CD4-positive, alpha-beta T cell treated with Interleukin-4 for 1 hour (primary cell): ENCODE measurements at places on chromosomes 5 and 9.

DNA sequence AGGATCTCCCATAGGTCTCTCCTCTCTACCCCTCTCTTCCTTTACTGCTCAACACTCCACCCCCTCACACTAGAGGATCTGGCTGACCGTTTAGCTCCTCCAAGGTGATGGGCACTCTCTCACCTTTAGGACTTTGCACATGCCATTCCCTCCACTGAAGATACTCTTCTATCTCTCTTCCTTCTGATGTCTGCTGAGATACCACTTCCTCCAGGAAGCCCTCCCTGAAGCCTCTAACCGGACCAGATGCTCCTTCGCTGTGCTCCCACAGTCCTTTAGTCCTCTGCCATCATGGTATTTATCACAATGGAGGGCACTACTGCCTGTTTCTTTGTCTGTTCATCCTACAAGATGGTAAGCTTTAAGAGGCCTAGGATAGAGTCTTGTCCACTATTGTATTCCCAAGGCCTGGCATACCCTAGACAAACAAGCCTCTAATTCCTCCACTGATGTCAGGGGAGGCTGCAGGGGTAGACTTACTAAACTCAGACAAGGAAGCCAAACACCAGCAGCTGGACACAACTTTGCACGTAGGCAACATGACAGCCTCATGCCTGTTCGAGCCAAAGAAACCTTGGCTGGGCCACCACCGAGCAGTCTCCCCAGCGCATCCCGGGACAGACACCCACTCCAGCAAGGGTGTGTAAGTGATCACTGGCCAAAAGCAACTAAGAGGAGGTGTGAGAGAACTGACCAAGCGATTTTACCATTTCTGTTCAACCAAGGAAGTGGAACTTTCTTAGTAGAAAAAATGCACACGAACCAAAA is 20.2 kb downstream of the ORM2 start:
- DNase-seq = no peak

GRCh38 chr5:57119031-57119430 is 54.8 kb upstream of the GPBP1 start:
- no peak for DNase-seq

DNA sequence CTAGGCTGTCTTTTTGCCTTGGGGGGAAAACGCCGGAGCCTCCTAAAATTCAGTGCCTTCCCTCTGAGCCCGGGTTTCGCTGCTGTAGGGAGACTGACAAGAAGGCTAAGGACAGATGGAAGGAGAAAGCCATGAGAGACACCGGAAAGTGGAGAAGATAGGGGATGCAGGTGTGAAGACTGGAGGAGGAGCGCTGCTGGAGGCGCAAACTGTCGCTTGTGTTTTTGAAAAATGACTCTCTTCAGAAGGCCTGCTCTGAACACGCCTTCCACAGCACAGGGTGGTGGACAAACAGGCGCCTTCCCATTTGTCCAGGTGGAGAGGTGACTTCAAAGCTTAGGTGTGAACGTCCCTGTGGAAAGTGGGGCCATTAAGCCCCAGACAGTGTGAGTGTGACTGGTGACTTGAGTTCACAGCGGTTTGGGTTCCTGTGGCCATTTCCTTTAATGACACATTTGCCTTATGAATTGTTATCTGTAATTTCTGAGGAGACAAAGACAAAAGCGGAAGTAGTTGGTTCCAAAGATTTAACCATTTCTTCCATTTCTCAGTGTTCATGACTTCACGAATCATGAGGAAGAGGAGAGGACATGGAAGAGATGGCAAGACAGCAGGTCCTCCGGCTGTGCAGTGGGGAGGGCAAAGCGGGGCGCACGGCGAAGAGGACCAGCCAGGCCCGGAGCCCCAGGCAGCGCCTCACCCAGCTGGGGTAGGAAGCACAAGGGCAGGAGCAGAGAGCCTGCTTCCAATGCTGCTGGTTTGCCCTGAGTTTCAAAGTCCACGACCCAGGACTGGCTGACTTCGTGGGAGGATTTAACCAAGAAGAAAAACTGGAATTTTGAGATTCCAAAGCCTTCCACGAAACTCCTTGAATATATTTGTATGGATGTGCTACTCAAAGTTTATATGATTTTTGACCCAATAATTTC is 27.8 kb upstream of the SEMA4D start:
- no peak for DNase-seq

GRCh38 chr9:108012886-108013665 is 523.5 kb upstream of the KLF4 start:
- DNase-seq = no peak

DNA sequence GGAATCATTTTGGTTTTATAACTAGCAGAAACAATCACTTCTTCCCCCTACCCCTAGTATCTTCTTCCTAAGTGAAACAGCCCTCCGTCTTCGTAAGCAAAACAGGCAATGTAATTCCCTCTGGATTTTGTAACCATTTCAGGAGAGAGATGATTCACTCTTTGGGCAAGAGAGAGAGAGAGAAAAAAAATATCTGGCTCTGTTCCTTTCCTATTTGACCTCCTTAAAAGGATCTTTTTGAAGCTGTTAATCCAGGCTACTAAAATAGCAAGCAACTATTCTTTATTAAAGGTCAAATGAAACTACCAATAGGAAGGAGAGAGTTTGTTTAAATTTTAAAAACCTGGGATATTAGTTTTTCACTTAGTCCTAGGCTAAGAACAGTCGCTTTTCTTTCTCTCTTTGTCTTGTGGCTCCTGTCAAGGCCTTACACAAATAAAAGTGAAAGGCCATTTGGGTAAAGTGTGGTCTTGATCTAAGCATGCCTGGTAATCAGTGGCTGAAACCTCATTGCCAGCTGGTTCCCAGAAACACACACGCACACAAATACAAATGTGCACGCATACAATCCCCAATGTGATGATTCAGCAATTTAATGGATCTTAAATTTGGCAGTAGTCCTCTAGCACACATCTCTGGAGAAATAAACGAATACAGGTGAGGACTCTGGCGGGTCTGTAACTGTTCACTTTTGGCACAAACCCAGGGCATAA is 70.2 kb downstream of the PRUNE2 start:
- no peak for DNase-seq

- DNase-seq = no peak
Measured at GRCh38 chr5:156328161-156328560, 1.2 kb downstream of the SGCD start.

GRCh38 chr5:160092514-160092913 is 26.7 kb downstream of the PWWP2A start:
- no peak for DNase-seq

DNA sequence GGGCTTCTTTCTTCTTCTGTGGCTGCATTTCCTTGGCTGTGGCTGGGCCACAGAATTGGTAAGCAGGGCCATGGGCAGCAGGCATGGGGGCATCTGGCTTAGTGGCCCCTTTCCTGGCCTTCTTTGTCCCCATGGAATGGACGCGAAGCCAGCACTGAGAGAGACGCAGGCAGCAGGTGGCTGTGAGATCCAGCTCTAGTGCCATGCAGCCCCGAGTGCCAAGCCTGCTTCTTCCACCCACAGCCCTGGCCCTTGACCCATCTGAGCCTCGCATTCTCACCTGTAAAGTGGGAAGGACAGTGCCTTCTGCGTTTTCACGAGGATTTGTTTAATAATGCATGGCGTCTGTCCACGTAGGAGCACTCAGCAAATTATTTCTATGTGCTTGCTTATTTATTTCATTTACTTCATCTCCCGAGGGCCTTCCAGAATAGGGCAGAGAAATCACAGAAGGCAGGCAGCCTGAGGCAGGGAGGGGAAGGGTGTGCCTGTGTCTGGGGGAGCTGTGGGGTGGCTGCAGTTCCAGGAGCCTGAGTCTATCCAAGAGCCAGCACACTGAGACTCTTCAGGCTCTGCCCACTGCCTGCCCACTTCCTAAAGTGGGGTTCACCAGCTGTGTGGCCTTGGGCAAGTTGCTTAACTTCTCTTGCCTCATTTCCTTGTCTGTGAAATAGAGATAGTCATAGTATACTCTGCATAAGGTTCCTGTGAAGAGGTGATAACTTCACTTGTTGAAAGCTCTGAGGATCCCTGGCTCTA is 55.2 kb downstream of the NTNG2 start:
- DNase-seq = peak; percentile 43

- no peak for DNase-seq
Measured at GRCh38 chr9:10930081-10930480, 317.3 kb upstream of the PTPRD start.

- no peak for DNase-seq
Measured at GRCh38 chr9:118954857-118955256, 414.4 kb downstream of the BRINP1 start.

GRCh38 chr5:10126900-10127299 is 122.8 kb downstream of the ATPSCKMT start:
- DNase-seq = no peak

DNA sequence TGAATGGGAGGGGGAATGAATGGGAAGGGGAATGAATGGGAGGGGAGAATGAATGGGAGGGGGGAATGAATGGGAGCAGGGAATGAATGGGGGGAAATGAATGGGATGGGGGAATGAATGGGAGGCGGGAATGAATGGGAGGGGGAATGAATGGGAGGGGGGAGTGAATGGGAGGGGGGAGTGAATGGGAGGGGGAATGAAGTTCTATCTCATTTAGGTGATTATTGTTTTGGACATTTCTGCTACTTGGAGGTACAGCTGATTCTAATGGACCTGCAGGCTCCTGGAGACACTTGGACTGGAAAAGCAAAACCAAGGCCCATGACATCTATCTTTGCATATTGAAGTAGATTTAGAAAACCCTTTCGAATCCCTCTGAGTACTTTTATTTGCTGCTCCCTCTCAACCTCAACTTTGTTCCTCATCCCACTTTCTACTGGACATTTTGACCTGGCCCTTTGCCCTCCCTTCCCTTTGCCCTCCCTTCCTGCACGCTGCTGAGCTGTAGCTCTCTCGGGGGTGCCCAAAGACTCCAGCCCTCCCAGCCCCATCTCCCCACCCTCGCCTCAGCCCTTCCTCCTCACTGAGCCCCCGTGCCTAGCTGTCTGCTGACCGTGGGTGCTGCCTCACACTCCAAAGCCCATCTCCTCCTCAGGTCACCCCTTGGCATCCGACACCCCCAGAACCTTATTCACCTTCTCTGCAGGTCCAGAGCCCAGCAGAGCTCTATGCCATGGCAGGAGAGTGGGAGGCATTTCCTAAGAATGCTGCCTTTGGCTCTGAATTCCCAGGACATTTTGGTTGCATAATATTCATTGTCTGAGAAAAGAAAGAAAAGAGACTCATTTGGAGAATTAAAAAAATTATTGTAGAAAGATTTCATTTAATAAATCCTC is 19.9 kb upstream of the LPCAT1 start:
- no peak for DNase-seq

DNA sequence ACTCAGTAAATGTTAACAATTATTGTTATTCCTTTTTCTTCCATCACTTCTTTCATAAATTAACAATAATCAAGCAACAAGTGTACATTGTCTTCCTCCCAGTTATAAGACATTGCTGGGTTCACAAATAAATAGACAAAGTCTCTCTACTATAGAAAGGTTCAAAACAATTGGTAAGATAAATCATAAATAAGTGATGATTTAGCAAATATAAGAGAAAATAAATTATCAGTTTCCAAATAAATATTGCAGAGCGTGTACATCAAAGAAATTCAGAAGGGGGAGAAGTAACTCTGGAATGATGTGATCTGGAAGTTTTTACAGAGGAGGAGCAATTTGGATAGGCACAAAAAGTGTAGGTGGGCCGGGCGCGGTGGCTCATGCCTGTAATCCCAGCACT is 114.2 kb downstream of the BASP1 start:
- no peak for DNase-seq

GRCh38 chr5:18067615-18068014 is 433.4 kb downstream of the TAF11L14 start:
- DNase-seq = no peak

DNA sequence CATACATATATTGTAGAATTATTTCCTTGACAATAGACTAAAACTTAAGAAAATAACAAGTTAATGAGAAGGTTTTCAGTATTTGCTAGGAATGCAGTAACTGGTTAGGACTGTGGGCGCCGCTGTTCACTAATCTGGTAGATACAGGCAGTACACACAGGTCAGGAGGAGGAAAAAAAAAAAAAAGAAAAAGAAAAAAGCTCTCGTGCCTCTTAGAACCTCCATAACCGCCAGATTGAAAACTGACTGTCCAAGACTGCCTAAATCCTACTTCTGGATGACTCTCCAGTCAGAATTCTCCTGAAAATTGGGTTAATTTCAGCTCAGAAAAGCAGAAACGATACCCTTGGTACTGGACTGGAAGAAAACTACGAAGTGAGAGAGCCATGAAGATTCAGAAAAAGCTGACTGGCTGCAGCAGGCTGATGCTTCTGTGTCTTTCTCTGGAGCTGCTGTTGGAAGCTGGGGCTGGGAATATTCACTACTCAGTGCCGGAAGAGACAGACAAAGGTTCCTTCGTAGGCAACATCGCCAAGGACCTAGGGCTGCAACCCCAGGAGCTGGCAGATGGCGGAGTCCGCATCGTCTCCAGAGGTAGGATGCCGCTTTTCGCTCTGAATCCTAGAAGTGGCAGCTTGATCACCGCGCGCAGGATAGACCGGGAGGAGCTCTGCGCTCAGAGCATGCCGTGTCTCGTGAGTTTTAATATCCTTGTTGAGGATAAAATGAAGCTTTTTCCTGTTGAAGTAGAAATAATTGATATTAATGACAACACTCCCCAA is at the start of gene PCDHGA1:
Gene PCDHGA1, plus strand, starts transcription at position 216 of the 782 bp plus-strand sequence.
- peak; percentile 42 for DNase-seq
